ENCODE measurements at places on chromosomes 11 and 22.

DNA sequence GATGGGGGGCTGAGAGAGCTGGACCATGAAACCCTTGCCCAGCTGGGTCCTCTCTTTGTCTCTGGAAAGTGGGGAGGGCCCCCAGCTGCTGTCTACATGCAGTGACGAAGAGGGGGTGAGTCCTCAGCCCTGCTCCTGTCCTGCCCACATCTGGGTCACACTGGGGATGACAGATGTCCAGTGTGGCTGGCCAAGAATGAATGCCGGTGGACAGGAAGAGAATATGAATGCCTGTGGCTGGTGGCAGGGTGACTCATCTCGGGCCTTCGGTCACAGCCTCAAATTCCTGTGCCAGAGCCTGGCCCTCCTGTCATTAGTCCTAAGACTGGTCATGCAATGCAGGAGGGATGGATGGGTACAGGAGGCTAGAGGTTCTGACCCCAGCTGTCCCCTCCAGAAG lies 2.2 kb upstream of the PNPLA3 start:
- DNase-seq = no peak

- no peak for DNase-seq
Observed at GRCh38 chr11:126188332-126189108, 22.9 kb downstream of the RPUSD4 start.

DNA sequence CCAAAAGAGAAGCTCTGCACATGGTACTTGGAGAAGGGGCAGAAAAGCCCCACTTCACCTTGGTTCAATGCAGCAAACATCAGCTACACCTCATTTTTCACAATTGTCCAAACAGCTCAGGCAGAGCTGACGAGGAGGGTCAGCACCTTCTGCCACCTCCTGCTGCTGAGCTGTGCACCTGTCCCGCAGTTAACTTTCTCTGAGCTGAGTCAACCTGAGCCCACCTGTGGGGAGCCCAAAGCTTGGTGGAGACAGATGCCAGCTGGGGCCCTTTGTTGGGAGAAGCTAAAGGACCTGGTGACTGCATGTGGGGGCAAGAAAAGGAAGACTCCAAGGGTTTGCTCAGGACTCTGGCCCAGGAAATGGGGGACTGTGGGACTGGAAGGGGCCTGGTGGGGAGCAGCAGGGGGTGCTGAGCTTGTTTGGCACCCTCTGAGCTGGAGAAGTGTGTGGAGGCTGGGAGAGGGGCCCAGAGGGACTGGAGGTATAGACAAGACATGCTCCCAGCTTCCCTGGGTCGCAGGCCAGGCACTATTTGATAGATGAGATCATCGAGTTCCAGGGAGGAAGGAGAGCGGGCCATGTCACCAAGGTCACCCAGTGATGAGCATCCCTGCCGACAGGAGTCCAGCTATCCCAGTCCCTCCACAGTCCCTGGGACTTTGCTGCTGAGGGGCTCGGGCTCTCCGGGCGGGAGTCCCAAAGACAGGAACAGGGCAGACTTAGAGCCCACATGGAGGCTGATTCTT lies 53.5 kb downstream of the KCNJ4 start:
- no peak for DNase-seq

- no peak for DNase-seq
Observed at GRCh38 chr11:43327987-43328386, 16.2 kb downstream of the API5 start.

DNA sequence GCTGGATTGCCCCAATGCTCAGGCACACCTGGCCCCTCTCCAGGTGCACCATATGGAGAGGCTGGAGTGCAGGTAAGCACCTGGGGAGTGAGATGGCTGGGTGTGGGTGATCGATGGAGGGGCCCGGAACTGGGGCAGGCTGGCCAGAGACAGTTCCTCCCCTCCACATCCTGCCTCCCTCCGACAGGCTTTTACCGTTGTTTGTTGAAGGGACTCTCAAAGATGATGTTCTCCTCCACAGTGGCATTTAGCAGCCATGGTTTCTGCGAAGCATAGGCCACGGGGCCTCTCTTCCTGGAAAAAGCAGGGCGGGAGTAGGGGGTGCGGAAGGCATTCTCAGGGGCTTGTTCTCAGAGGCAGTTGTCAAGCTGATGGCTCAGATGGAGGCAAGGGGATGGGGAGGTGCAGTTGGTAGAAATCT lies 25.9 kb upstream of the KCNJ11 start:
- DNase-seq = no peak

GRCh38 chr11:78298291-78298771 lies 109.6 kb downstream of the USP35 start:
- DNase-seq = no peak

DNA sequence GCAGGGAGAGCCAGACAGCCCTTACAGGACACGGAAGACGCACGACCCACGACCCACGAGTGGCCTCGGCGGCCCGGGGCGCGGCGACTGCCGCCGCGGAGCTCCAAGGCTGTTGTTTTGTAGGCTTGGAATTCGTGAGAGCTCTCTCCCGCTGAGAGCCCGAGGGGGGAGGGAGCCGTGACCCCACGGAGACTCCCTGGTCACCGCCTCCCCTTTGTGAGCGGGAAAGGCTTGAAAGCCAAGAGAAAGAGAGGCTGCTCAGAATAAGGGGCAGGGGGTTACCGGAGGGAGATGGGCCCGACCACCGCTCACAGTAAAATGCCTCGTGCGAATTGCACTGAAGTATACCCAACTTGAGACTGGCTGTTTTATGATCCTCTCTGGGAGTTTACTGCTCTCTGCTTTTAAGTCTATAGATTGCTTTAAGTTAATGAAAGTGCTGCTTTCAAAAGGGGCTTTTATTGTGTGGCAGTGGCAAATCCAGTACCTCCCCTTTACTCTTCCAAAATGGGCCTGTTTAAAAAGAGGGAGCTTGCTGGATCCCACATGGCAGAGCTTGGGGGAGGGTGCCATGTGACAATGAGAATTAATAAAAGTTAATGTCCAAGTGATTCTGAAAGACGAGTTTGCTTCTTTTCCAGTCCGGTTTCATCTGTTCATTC lies 2.9 kb downstream of the PKNOX2 start:
- DNase-seq = no peak

All from stimulated activated CD4-positive, alpha-beta T cell treated with anti-CD3 and anti-CD28 coated beads, TNF-alpha, amount 100 ng/mL, for 48 hours (primary cell).